ENCODE measurements at places on chromosomes 1 and 21.

- no peak for DNase-seq
Measured at GRCh38 chr1:13935336-13935735, 235.3 kb downstream of the PRDM2 start.

GRCh38 chr1:13965770-13966398 lies 265.9 kb downstream of the PRDM2 start:
- peak; percentile 23 for DNase-seq

DNA sequence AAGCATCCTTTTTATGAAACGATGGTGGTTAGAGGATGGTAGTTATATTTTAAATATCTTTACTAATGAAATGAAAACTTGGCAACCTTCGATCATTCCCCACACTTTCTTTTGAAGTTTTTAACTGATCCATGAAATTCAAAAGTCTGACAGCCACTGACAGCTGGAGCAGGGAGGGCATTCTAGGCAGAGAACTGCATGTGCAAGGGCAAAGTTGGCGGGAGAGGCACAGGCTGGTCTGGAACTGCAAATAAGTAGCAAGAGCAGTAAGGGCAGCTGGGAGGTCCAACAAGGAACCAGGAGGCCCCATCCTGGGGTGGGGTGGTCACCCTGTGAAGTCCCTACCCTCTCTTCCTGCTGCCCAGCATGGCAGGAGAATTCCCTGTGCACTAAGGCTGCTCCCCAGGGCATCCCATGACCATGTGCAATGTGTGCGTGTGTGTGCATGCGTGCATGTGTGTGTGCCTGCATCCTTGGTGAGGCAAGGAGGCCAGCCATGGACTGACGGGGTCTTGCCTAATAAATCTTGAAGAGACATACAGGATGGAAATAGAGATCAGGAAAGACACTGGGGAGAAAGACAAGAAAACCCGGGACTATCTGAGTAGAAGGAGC lies 33.1 kb upstream of the FOXO6 start:
- no peak for DNase-seq

- DNase-seq, result no peak
Measured at GRCh38 chr1:209655411-209656231, 3.4 kb upstream of the LAMB3 start.

- DNase-seq, result no peak
Measured at GRCh38 chr21:30620080-30620479, 347 bp upstream of the KRTAP20-4 start.

DNA sequence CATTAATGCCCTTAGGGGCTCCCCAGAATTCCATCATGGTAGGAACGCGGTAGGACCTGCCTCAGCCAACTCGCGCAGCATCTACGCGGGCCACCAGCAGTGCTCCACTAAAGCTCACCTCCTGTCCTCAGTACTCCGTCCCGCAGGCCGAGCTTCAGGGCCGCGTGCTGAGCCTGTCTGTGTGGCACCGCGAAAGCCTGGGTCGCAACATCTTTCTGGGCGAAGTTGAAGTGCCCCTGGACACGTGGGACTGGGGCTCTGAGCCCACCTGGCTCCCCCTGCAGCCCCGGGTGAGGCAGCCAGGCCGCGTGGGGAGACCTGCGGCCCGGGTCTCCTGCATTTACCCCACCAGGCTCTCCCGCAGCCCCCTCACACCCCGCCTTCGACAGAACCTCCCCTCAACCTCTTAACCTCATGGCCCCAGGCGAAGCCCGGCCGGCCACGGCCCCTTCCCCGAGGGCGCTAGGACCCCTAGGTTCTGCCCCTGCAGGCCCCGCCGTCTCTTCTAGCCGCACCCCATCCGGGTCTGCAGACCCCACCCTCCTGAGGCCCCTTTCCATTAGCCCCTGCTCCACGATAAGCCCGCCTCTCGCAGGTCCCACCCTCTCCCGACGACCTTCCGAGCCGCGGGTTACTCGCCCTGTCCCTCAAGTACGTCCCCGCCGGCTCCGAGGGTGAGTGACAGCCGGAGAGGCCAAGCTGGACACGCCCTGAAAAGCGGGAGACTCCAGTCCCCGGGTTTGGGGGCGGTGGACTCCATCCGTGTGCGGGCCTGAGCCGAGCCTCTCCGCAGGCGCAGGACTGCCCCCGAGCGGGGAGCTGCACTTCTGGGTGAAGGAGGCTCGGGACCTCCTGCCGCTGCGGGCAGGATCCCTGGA lies 9.1 kb downstream of the SYTL1 start:
- DNase-seq, result no peak

GRCh38 chr1:97010566-97011264 lies 289.1 kb downstream of the PTBP2 start:
- no peak for DNase-seq

GRCh38 chr21:14572204-14572780 lies 26.2 kb upstream of the SAMSN1 start:
- DNase-seq, result no peak

DNA sequence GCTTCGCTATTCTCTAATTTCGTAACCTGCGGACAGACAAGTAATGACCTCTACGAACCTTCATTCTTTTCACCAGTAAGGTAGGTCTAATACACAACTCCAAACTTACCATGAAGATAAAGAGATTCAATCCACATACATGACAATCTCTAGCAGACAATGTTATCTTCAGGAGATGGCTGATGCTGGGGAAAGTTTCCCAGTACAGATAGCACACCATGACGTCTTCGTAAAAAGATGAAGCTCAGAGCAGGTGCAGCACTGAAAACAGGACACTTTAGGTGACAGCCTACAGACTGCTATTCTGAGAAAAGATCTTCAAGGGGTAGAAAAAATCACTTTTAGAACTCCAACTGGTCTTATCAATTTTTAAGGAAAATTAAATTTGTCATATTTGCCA lies 41.3 kb downstream of the ZNF281 start:
- DNase-seq, result no peak

DNA sequence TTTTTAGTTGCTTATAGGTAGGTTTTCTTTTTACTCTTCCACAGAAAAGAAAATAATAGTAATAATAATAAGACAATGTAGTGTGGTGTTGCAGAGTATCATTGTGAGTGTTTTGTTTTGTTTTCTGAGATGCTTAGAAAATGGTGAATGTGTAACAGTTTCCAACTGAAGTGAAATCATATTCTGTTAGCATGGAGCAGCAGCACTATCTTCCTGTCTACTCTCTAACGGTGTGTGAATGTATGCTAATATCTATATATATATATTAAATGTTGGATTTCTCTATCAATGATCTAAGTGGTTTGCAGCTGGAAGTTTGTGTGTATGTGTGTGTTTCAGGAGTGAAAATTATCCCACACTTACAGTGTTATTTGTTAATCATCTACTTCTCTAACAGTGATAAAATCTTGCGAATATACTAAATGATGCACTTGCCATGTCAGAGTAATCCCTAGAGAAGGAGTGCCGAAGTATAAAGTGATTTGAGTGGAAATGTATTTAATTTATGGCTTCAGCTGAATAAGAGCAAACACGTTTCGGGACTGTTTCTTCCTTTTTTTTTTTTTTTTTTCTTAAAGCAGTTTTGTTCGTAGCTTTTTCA lies 377 bp downstream of the SAMD13 start:
- DNase-seq, result no peak

- DNase-seq, result no peak
Measured at GRCh38 chr21:44354001-44354405, 582 bp downstream of the TRPM2 start.

GRCh38 chr1:166300767-166301166 lies 134.0 kb upstream of the FAM78B start:
- no peak for DNase-seq

DNA sequence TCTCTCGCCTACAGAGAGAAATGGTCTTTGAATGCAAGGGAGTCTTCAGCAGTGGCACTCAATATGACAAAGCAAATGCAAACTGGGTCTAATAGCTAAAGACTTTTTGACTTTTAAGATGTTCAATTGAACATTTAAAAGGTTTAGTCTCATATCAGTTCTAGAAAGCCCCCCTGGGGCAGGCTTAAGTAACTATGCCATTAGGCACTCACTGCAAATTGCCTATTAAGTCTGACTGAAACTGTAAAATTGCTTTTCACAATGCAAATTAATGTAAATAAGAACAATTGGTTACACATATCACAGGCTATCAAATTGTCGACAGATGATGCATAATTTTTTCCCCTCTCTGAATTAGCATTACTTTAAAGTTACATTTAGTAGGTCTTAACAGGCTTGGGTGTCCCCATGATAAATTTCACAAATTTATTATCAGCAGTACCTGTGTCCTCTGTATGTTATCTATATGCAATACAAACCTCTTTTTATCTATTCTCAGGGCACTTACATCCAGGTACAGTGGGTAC lies 329.1 kb downstream of the LRRIQ3 start:
- DNase-seq, result no peak

- DNase-seq, result no peak
Measured at GRCh38 chr1:74357756-74358155, 122.6 kb downstream of the TNNI3K start.

DNA sequence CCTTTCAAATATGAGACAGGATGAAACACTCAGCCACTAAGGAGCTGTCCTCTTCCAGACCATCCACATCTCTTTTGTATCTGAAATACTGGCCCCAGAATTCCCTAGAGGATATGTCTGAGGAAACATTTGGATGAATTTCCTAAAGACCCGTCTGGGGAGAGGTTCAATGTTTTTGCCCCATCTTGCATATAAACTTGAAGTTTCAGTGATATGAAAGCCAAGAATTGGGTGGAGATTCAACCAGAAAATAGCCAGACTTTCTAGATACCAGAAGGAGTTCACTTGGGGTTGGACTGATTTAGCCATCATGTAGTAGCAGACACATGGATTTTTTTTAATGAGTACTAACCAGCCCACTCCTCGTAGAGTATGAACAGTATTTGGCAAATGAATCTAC lies 182.0 kb downstream of the PLPP3 start:
- no peak for DNase-seq

- DNase-seq, result no peak
Measured at GRCh38 chr1:158434741-158435140, 8.7 kb upstream of the OR10K2 start.

GRCh38 chr1:241352401-241352800 lies 4.6 kb downstream of the RGS7 start:
- DNase-seq, result no peak

DNA sequence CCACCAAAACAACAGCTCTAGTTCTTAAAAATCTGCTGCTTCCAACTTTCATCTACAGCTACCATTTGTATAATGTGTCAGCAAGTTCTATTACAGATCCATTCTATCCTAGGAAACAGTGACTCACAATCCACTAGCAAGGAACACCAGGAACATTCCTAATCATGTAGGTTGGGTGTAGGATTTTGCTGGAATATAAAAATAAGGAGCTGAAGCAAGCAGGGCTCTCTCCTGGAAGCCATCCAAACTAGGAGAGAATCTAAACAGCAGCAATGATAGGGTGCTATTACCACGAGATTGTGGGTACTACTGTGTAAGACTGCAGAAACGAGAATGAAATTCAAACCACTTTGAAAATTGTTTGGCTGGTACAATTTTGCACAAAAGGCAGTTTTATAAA lies 135.0 kb downstream of the PTPN14 start:
- DNase-seq, result no peak

DNA sequence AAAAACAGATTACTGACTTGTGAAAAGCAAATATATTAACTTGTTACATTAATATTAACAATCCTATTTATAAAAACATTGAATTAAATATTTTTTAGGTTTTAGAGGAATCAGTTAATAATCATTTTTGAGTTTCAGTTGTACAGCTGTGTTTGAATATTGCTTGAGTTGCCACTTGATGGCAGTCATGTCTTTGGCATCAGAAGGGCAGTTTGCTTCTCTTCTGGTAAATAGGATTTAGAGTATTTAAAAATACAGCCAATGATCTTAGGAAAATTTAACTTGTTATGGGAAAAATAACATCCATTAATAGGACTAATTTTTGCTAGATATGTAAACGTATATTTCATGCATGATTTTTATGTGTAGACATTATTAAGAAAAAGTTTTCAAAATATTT lies 234.1 kb downstream of the NCAM2 start:
- DNase-seq, result peak; percentile 21

- no peak for DNase-seq
Measured at GRCh38 chr1:227227761-227228160, 90.5 kb downstream of the CDC42BPA start.

GRCh38 chr1:183810756-183811544 lies 6.0 kb downstream of the RGL1 start:
- DNase-seq, result no peak

DNA sequence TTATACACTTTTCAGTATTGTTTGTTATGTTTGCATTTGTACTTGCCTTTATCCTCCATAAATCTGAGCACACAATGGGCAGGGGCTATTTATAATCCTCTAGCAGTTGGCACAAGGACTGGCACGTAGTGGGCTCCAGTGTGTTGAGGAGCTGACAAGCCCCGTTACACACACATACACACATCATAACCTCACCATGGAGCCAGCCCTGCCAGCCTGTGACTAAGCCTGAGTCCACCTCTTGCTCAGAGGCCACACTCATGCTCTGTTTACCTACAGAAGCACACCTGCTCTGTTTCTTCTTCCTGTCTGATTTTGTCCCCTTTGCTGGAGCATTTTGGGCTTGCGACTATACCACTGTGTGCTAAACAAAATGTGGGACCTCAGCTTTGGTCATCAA lies 64.5 kb upstream of the SPATA6 start:
- no peak for DNase-seq

DNA sequence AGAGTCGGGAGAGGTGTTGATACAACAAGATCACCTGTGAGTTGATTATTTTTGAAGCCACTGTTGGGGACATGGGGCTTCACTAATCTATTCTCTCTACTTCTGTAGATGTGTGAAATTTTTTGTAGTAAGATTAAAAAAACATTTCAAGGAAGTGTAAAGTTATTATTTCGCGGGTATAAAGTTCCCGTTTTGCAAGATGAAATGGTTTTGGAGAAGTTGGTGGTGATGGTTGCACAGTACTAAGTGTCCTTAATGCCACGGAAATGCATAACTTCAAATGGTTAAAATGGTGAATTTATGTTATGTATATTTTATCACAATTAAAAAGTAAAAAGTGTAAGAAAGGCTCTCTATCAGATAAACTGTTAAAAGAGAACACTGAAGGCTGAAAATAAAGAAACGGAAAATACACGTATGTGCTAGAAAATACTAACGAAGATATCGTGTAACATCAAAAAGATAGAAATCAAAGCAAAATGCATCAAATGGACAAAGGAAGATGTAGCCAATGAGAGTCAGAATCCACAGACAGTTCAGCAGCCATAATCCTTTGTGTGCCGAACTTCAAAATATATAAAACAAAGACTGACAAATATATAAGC lies 2.9 kb upstream of the ITGB2 start:
- no peak for DNase-seq

Measured in skeletal muscle cell (primary cell).